ENCODE measurements at places on chromosomes 2 and 18.

- no peak for DNase-seq
Observed at GRCh38 chr2:240211096-240211495, 70.6 kb upstream of the OTOS start.

DNA sequence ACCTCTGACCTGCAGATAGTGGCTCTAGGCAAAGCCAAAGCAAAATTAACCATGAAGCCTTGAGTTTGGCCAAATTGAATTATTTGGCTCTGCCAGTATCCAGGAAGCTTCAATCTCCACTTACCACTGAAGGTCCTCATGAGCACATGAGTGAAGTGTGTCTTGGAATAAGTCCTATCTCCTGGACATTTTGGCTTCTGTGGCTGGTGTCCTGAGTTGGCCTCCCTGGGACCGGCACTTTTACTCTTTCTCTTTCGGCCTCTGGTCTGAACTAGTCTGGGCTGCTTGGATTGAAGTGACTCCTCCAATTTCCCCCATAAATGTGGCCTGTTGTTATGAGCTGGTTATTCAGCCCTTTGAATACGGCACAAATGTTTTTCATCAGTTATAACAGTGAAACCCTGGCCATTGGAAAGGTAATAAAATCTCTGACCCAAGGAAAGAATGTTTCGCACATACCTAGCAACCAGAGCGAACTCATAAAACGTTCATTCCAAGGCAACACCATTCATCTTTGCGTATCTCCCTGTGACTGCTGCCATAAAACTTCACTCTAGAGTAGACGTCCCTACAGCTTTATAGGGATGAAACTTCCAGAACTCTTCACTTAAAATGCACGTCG, 216.4 kb downstream of the LPIN1 start:
- no peak for DNase-seq

- peak; percentile 60 for DNase-seq
Observed at GRCh38 chr2:63051042-63051794, 588 bp downstream of the OTX1 start.

DNA sequence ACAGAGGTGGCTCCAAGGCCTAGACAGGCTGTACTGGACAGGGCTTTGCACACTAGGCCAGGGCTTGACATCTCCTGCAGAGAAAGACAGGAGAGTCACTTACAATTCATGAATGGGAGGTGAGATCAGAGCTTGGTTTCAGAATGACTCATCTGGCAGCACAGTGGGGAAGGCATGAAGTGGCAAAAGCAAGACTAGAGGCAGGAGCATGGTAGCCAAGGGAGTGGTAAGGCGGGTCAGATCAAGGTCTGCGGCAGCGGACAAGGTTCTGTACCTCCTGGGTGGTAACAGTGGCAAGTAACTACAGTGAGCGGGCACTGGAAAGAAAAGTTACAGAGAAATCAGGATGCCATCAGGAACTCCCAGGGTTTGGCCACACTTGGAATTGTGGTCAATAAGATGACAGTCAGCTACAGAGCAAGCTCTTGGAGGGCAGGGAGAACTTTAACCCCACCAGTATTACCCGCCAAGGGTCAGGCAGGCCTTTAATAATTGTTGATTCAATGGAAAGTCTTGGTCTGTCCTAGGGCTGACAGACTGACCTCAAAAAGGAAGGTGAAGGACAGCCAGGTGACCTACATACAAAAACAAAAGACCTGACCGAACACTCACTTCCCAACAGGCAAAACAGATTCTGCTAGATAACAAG, 5.7 kb downstream of the MCFD2 start:
- peak; percentile 45 for DNase-seq

DNA sequence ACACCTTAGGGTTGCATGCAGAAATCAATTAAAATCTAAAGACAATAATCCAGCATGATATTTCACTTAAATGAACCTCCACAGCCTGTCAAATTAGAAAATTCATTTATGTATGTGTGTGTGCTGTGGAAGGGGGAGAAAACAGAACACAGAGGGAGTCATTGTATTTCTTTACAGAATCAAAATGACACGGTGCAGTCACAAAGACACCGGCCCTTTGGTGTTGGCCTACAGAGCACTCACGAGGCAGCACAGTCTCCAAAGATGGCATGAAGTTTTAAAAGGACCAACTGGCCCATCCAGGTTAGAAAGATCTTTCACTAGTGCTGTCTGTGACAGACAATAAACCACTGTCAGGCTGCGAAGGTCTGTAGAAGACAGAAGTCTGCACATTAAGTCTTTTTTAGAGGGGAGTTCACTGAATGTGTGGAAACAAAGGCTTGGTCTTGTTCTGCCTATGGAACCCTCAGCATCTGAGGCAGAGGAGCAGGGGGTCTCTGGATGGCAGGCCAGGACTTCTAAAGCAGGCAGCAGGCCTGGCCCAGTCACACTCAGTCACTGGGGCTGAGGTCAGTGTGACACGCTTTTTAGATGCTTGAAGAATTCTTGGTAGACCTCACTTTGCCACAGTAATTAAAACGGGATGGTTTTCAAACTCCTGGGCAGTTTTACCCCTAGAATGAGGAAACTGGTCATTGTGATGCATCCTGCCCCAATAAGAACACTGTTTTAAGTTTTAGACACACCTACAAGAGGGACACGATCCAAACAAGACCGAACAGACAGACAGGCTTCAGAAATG, 184.9 kb downstream of the AFF3 start:
- no peak for DNase-seq

- peak; percentile 1 for DNase-seq
Observed at GRCh38 chr2:146874260-146874658, 970.6 kb upstream of the ACVR2A start.

DNA sequence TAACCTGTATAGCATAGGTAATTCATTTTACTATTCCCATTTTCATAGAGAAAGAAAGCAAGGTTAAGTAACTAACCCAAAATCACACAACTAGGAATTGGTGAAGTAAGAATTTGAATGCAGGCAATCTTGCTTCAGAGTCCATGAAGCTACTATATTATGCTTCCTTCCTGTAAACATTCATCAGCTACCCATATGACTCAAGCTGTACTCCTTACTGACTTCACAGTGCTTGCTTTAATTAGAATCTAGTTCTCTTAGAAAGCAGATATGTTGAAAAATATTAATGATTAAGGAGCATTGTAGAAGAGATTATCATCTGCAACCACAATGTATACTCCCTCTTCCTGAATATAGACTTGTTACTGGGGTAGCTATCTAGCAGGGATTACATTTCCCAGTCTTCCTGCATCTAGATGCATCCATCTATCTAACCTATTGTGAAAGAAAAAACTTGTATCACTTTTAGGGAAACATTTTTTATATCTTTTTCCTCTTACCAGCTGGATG, 961.6 kb upstream of the CHAC2 start:
- DNase-seq = no peak
